Testis (tissue), 5 donors: ENCODE measurements at places on chromosomes 7 and 10. TPM values are rescaled to one million over a fixed set of nuclear protein-coding genes. Genes with fewer than 3 reads are reported as not detected.

DNA sequence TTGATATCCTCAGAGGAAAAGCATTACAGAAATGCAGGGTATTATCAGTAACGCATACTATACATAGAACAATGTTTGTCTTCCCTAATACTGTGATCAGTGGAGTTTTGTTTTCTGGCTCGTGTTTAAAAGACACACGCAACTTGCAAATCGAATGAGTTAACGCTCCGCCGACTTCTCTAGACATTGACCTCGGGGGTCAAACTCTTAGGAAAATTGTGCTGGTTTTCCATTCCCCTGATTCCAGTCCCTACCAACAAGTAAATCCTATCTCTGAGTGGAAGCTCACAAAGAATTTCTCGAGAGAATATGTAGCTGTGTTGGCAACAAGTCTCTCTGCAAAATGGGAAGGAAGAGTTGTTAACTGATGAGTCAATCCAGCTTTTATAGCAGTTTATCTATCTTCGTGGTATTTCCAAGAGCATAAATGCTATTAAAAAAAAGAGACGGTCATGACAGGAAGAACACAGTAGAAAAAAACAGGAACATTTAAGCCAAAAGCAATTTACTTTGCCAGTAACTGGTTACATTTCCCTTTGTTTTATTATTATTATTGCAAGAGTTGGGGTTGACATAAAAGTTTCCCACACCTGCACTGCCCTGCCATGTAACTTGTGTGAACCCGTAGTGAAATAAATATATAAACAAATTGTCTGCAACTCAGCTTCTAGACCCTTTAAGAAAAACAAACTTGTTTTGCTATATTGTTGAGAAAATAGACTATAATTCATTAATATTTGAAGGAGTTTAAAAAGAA lies 144.4 kb downstream of the ARID5B start:
- no peak for DNase-seq

DNA sequence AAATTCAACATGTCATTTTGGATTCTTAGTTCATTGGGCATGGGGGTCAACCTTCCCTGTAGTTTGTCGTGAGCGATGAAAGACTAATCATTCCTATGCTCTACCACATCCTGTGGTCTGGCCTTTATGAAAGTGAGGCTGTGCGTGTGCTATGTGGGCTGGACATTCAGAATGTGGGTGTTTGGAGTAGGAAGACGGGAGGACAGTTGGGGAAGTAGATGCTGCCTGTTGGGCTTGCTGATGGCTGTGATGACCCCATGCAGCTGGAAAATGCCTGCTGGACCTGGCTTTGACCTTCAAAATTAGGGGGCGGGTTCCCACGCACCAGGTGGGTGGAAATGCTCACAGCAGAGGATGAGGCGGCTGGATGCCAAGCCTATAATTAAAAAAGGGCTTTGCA lies 90.9 kb upstream of the MKI67 start:
- no peak for DNase-seq

DNA sequence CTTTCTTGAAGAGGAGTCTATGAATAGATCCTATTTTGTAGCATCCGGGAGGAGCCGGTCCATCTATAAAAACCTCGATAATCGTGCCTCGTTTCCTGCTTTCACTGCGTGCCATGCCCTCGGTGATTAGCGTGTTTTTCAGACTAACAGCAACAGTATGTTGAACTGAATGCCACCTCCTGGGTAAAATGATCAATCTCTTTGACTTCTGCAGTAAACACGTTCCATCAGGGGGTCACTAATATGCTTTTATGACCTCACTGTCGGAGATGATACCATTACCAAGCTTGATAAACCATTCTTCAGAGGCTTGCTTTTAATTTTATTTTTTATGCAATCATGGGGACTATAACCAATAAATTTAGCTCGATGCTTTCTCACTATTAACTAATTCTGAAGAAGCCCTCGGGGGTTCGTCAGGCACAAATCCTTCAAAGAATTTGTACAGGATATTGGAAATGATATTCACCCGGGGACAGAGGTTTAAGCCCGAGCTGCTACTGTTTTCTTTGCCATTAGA lies 228.3 kb downstream of the ADARB2 start:
- DNase-seq, result no peak

DNA sequence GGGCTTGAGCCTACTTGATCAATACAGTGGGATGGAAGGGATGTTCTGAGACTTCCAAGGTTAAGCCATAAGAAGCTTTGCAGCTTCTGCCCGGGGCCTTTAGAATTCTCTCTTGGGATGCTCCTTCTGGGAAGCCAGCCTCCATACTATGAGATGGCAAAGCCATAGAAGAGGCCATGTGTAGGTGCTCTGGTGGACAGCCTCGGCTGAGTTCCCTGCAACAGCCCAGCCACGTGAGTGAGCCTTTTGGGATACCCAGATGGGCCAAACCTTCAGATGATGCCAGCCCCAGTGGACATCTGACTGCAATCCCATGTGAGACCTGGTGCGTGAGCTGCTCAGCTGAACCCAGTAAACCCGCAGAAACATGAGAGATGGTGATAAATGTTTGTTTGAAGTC lies 370.6 kb downstream of the RPS24 start:
- no peak for DNase-seq

- no peak for DNase-seq
These were observed 4.3 kb downstream of the TMEM273 start for GRCh38 chr10:49183596-49184542.

DNA sequence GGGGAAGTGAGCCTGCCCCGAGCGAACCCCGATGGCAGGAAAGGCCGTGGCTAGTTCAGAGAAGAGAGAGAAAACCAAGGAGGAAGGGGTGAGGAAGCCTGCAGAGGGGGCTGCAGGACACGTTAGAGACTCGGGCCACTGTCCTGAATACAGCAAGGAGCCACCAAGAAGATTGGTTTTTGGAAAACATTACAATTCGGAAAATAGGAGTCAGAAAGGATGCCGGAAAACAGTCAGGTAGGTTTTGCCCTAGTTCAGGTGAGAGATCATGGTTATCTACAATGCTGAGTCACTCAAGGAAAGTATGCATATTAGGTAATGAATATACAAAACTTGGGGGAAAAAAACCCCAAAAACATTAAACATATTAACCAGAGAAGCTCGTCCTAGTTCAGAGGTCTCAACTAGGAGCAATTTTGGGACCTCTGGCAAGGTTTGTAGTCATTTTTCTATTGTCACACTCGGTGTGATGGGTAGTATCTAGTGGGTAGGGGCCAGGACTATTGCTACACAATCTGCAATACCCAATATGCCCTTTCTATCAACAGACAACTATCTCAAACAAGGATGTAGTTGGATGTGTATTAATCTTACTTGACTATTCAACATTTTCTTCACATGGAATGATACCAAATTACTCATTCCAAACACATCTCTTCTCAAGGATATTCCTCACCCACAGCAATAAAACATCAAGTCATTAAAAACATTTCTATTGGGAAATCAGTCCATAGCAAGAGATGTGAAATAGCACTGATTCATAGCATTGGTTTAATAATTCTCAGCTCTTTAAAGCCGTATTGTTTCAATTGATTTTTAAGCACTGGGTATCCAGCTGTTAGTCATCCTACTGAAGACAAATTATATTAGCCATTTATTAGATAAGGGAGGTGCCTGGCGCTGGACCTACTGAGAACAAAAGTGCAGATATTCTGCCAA lies 74.4 kb upstream of the RSU1 start:
- peak; percentile 79 for DNase-seq

GRCh38 chr7:157521752-157522151 lies 184.9 kb downstream of the DNAJB6 start:
- no peak for DNase-seq

GRCh38 chr10:72688208-72688651 lies 3.7 kb upstream of the MCU start:
- DNase-seq, result no peak

DNA sequence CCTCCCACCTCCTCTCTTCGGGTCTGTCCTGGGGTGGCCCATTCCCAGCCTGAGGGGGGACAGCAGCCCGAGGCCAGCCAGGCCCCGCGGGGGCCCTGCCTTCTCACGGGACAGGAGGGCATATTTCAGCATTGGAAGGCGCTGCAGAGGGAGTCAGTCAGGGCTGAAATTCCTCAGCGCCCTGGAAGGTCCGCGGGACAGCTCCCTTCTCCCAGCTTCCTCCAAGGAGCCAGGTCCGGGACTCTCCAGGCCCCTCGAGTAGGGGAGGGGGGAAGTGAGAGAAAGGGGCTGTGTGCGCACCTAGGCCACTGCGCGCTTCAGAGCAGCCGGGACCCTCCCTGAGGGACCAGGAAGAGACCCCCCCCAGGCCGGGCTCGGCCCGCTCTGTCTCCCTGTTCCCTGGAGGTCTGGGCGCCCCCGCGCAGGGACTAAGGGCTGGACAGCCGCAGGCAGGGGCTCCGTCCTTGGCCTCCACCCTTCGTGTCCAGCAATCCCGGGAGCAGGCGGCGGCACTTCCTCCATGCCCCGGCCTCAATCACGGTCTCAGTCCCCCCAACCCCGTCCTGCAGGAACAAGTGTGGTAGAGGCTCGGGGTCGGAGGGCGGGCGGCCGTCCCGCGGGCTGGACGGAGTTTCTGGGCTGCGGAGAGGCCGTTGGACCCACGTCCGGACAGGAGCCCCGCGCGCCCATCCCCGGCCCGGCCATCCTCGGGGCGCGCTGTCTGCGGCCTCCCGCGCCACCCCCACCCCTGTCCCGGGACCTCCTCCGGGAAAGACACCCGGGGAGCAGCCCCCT lies 6.0 kb upstream of the ELFN1 start:
- DNase-seq, result no peak

- no peak for DNase-seq
These were observed 206.8 kb downstream of the SEMA3A start for GRCh38 chr7:83987764-83988163.

- no peak for DNase-seq
These were observed 89.0 kb downstream of the SEMA3A start for GRCh38 chr7:84105586-84105985.

GRCh38 chr7:40572810-40573465 lies 438.1 kb downstream of the SUGCT start:
- no peak for DNase-seq

DNA sequence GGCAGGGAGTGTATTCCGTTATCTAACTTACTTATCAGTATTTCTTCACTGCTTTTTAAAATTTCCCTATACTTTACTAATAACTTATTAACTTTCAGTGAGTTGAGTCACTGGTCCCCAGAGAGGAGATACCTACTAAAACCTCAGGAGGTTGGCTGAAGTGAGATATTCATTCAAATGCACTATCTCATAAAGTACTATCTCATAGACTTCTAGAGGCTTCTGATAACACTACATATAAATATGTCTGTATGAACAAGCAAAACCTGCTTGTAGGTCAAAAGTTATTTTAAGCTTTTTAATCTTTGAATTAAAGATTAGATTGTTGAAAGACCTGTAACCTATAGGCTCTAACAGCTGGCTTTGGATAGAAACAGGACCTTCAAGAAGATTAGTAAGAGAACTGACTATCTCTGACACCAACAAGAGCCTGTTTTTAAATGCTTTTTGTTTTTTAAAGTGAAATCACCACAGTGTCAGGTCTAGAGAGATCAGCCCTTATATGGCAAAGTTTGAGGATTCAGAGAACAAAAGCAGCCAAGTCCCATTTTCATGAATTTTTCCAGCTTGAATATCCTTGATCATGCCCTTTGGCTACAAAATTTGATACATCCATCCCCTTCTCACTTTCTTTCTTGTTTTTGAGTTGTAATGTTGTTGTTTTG lies 242.2 kb downstream of the ARL4A start:
- no peak for DNase-seq

DNA sequence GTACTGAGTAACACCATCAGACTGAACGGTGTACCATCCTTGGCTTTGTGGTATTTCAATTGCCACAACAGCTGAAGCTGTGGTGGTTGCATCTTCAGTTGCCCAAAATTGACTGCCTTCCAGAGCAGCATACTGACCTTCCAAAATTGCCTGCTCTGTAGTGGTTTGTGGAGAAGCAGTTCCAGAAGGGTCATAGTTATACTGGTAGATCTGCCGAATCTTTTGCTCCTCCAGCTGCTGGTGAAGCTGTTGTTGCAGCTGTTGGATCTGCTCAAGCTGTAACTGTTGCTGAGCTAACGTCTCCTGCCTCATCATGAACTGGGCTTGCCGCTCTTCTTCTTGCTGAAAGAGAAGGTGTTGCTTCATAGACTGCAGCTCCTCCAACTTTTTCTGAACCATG lies 212.2 kb downstream of the PCLO start:
- no peak for DNase-seq

The ZNF107 gene
- 9.4 TPM for total RNA-seq

The NEURL1 gene
- total RNA-seq, result 17.8 TPM

The CFAP70 gene
- total RNA-seq, result 29.6 TPM

The GFRA1 gene
- total RNA-seq, result 17.7 TPM

The TEX36 gene
- total RNA-seq, result 24.6 TPM

The PNLIPRP1 gene
- not detected for total RNA-seq

The PRLHR gene
- total RNA-seq, result 0.79 TPM

The FXYD4 gene
- total RNA-seq, result 1.5 TPM

The ETV1 gene
- 13.9 TPM for total RNA-seq
